Hindlimb muscle (tissue), 1 donor: ENCODE measurements at places on chromosomes 3 and 15.

GRCh38 chr3:184338511-184338945, 1.1 kb downstream of the FAM131A start:
- peak; percentile 94 for DNase-seq

DNA sequence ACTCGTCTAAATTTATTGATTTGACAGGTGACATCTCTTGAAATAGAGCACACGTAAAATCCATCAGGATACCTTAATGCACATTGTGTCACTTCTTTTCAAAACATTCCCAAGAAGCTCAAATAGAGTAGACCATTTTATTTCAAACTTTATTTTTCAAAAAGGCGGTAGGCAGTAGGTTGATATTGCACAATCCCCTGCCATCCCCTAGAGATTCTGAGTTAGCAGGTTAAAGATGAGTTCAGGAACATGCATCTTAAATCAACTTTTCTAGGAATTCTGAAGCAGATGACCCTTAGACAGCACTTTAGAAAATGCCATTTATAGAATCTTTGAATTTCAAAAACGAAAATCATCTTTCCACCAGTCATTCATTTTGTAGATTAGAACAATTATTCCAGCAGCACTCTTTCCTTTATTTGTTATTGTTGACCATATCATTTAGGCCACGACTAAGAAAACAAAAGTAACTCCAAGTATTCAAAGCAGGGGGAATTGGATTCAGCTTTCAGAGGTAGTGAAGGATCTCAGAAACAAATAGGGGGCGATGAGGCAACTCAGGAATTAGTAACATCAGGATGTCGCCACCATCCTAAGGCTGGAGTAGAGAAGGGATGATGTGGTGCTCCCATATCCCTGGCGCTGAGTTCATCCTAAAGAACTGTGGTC, 198.2 kb upstream of the MCTP2 start:
- no peak for DNase-seq

DNA sequence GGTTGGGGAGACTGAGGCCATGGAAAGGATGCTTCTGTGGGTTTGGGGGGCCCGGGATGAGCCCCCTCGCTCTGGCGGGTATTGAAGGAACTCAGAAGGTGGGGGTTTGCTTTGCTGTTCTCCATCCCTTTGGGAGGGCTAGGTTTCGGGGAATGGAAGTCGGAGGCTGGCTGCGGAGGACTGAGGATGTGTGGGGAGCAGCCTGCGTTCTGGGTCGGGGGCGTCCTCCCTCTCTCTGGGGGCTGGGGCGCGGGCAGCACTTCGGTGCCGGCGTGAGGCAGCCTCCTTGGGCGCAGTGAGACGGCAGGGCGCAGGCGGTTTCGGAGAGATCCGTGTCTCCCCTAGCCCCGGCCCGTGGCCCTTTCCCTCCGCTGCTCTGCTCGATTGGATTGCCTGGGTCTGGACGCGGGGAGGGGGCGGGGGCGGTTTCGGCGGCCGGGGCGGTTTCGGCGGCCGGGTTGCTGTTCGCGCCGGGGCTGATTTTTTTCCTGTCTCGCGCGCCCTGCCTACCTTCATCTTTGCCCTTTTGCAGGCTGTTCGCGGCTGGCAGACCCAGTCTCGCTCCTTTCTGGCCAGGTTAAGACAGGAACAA, 1.4 kb downstream of the PTPRG start:
- DNase-seq = peak; percentile 58

- DNase-seq = no peak
These were observed 39.8 kb upstream of the DUSP7 start for GRCh38 chr3:52095990-52096775.

DNA sequence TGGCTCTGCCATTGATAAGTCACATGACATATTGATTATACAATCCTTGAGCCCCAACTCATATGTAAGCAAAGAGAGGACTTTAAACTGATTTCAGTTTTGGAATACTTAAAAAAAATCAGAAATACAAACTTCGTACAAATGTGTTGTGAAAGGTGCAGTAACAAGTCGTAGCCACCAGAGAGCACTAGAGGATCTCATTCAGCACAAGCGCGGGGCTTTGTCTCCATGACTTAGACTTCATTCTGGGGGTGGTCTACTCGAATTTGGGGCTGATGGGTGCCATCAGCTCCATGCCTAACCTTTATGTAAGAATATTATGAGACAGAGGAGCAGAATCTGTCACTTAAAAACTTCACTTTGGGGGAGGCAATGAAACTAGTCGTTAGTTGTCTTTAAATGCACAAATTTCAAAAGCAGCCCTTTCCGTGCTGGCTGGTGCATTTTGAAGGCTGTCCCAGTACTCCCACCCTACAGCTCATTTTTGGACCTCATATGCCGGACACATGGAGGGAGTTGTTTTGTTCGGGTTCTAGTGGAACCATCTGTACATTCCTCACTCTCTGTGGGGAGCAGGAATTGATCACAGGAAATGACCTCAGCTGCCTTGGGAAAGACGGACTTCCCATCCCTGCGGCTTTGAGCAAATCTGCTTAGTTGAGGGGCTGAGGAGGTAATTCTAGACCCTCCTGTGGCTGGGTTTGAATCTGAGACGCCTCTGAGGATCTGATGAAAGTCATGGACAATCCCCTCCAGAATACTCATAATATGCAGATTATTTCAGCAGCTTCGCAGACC, 27.5 kb upstream of the MASP1 start:
- peak; percentile 38 for DNase-seq

- no peak for DNase-seq
These were observed 8.6 kb upstream of the EBLN2 start for GRCh38 chr3:73052857-73053256.

DNA sequence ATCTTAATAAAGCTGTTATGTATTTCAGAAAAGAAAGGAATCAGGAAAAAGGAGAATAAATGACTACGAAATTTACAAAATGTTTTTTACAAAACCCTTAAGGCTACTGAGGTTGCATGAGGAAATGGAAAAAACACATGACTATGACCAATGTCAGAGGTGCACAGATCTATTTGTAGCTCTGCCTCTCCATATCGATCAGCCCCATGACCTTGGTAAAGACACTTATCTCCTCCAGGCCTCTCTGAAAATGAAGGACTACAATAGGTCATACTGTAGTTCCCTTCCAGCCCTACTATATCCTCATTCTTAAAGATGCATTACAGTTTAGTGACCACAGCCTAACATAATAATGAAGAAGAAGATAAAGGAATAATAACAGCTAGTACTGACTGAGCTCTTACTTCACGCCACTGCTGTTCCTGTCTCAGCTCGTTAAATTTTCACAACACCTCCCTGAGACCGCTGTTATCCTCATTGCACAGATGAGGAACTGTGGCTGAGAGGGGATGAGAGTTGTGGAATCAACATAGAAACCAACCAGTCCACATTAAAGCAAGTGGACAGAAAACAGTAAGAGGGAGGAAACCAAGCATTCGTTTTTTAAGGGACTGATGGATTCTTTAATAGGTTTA, 163.2 kb downstream of the MAGI1 start:
- no peak for DNase-seq

- no peak for DNase-seq
These were observed 115.4 kb downstream of the NEK10 start for GRCh38 chr3:27253831-27254230.
